Stimulated activated CD8-positive, alpha-beta memory T cell treated with anti-CD3 and anti-CD28 coated beads, Interleukin-2, amount 100 ng/mL, for 1 hour (primary cell): ENCODE measurements at places on chromosomes 4 and X.

DNA sequence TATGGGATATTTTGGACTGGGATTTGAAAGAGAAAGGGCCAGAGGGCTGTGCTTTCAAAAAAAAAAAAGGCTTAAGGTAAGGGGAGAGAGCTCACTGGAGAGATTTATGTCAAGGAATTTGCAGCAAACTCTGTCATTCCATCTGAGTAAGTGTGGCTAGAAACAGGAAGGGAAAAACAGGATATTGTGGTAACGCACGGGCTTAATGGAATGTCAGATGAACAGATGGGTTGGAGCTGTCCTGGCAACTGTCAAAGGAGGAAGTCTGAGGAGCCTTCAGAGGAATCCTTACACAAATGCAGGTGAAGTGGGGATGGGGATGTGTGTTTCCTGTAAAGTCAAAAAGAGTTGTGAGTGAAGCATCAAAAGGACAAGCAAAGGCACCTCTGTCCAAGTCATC lies 15.1 kb upstream of the NKX3-2 start:
- DNase-seq = no peak

GRCh38 chrX:17680732-17681413 lies 56.4 kb upstream of the SCML1 start:
- no peak for DNase-seq

- DNase-seq = no peak
Observed at GRCh38 chr4:119110121-119110520, 25.5 kb upstream of the MYOZ2 start.

DNA sequence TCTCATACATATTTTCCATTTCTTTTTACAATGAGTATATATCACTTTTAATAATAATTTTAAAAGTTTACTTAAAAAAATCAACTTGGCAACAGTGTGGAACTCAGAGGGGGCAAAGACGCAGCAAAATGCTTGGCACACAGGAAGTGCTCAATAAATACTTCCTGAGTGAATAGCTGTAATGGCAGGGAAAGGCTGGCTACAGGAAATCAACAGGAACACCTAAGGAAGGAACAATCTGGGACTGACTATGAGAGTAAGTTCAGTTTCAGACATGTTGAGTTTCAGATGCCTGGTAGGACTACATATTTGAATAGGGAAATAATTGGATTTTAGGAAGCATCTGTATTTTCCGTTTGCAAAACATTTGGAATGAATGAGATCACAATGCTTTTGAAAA lies 137.6 kb downstream of the SCLT1 start:
- no peak for DNase-seq

GRCh38 chr4:40216622-40217366 lies 20.0 kb downstream of the RHOH start:
- no peak for DNase-seq

DNA sequence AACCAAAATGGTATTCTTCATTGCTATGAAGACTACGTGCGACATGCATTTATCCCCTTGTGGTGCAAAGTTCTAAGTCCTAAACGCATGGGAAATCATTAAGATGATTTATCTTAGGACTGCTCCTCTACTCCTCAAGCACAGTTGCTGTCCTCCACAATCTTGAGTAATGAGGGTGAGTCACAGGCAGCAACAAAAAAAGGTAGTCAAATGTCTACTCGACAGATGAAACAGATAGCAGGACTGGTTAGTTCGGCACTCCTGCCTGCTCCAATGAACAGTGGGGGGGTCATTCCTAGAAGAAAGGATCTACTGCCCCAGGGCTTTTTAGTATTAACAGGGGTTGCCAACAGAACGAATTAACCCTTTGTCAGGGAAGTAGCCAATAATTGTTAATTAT lies 233.7 kb upstream of the FGF13 start:
- no peak for DNase-seq

DNA sequence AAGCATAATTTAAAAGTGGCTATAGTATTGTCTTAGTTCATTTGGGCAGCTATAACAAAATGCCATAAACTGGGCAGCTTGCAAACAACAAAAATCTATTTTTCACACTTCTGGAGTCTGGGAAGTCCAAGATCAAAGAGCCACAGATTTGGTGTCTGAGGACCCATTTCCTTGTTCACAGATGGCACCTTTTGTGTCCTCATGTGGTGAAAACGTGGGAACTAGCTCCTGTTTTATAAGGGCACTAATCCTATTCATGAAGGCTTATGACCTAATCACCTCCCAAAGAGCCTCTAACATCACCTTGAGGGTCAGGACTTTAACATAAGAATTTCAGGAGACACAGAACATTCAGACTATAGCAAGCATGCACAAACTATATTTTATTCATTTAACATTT lies 126.5 kb upstream of the WDFY3 start:
- no peak for DNase-seq

GRCh38 chrX:107272431-107272921 lies 66.1 kb downstream of the DNAAF6 start:
- DNase-seq = no peak

GRCh38 chr4:25663781-25664180 lies 8.1 kb downstream of the SLC34A2 start:
- DNase-seq = no peak

- no peak for DNase-seq
Observed at GRCh38 chr4:7206385-7206784, 14.0 kb downstream of the SORCS2 start.

- no peak for DNase-seq
Observed at GRCh38 chr4:6208416-6208815, 8.1 kb upstream of the JAKMIP1 start.

DNA sequence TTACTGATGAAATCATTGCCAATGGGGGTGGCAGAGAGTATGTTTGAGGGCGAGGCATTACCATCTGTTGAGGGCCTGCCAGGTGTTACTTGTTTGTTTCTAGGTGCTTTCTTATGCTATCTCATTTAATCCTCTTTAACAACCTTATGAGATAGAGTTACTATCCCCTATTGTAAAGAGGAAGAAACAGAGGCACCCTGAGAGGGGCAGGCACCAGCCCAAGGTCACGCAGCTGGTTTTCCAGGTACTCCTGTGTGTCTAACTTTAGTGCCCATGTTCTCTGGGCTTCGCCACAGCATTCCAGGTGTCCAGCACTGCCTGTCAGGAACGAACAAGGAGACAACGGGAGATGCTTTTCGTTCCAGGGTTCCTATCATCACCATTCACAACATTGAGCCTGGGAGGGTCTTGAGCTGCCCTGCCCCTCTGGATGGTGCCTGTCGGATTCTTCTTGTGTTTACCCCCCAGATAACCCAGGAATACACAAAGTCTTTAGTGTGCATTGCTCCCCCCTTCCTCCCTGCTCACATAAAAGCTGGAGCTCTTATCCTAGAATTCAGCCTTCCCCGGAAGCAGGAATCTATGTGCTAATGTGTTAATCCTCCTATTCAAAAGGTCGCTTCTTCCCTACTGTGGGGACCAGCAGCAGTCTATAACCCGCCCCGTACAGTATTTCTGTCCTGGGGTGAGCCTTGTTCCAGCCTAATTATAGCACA lies 24.9 kb upstream of the GPC4 start:
- no peak for DNase-seq

GRCh38 chr4:102345795-102346100 lies 466 bp upstream of the SLC39A8 start:
- no peak for DNase-seq
